ENCODE measurements at places on chromosomes 3 and 15.

DNA sequence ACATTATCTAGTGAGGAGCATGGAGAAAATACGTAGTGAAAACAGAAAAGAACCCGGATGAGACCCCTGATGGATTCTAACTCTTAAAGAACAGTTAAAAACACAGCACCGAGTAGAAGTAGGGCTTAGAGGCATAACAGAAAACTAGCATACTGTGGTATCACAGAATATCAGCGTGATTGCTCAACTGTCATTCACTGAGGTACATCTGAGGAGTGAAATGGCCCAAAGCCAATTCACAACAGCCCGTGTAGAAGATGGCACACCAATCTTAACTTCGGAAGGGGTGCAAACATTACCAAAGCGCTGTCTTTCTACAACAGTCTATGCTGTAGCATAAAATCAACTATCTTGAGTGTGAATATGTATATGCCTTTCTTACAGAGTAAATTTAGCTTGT, 1.8 kb downstream of the CLASP2 start:
- no peak for DNase-seq

DNA sequence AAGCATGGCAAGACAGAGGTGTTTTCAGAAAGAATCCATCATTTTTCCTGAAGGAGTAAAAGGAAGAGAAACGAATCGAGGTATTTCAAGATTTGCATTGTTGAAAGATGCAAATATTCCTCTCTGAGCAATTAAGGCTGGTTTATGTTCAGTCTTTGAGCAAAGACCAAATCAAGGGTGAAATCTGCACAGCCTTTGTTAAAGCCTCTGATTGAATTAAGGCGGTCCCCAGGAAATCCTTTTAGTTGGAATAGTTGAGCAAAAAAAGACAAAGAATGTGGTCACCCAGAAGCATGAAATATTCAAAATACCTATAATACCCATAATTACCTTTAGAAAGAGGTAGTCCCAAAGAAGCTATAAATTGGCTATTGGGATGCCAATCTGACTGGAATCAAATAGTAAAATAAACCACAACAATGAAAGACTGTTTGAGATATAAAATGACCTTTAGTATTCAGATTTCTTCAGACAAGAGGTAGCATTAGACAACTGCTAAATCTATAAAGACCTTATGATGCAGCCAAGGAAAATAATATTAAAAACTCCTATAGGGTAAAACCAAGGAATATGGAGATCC, 1218.1 kb downstream of the ROBO2 start:
- no peak for DNase-seq

GRCh38 chr3:146065573-146066006, 95.4 kb downstream of the PLOD2 start:
- no peak for DNase-seq

- DNase-seq, result no peak
Measured at GRCh38 chr3:126607214-126607908, 47.6 kb downstream of the TXNRD3 start.

GRCh38 chr3:16828815-16829214, 55.9 kb upstream of the PLCL2 start:
- no peak for DNase-seq

GRCh38 chr3:174325834-174326700, 533.1 kb upstream of the NAALADL2 start:
- no peak for DNase-seq

- no peak for DNase-seq
Measured at GRCh38 chr15:76163457-76164295, 103.9 kb downstream of the TMEM266 start.

- no peak for DNase-seq
Measured at GRCh38 chr15:95208988-95209387, 977.6 kb downstream of the MCTP2 start.

- DNase-seq, result no peak
Measured at GRCh38 chr15:60152386-60152785, 148.3 kb downstream of the FOXB1 start.

- no peak for DNase-seq
Measured at GRCh38 chr3:178703268-178703975, 167.2 kb downstream of the KCNMB2 start.

- DNase-seq, result no peak
Measured at GRCh38 chr15:44319385-44319784, 30.9 kb downstream of the GOLM2 start.

DNA sequence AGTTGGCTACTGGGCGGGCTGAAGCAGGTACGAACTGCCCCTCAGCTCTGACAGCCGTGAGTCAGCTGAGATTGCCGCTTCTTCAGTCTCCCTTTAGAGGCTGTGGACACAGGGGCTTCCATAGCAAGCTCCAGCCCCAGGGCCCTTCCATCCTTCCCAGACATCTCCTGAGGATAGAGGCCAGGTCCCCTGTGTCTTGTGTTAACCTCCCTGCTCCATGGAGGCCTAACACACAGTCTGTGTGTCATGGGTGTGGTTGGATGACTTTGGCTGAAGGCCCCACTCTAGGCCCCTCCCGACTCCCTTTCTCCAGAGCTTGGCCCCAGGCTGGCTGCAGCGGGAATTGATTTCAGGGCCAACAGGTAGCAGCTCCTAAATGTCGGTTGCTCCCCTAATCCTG, 116.1 kb upstream of the TLE3 start:
- no peak for DNase-seq
